Right cardiac atrium (tissue), 5 donors: ENCODE measurements at places on chromosomes 6 and 20. TPM values are rescaled to one million over a fixed set of nuclear protein-coding genes. Genes with fewer than 3 reads are reported as not detected.

Gene TSPYL4
- polyA plus RNA-seq = 21.4 TPM

Gene PPP1R14C
- polyA plus RNA-seq = 92.8 TPM

Gene GPLD1
- 0.52 TPM for polyA plus RNA-seq

Gene CST8
- polyA plus RNA-seq = not detected

Gene SFT2D1
- 45.8 TPM for polyA plus RNA-seq
